ENCODE measurements at places on chromosomes 2 and 18.

GRCh38 chr2:15842758-15843666 lies 97.3 kb upstream of the MYCN start:
- H3K4me3 ChIP-seq = no peak overlapping the region
- H3K36me3 ChIP-seq = no peaks in the 10 kb centered on the region
- no peak overlapping the region for H3K27ac ChIP-seq
- DNase-seq = no peak
- H3K4me1 ChIP-seq = no peaks in the 10 kb centered on the region

GRCh38 chr2:158498043-158498748 lies 41.4 kb downstream of the PKP4 start:
- H3K27ac ChIP-seq = no peak overlapping the region
- no peaks in the 10 kb centered on the region for H3K36me3 ChIP-seq
- no peak for DNase-seq
- H3K4me3 ChIP-seq = no peak overlapping the region
- no peaks in the 10 kb centered on the region for H3K4me1 ChIP-seq
- no peaks in the 10 kb centered on the region for H3K27me3 ChIP-seq

- H3K4me3 ChIP-seq = no peak overlapping the region
- no peak for DNase-seq
- H3K36me3 ChIP-seq = no peaks in the 10 kb centered on the region
- H3K4me1 ChIP-seq = no peaks in the 10 kb centered on the region
Observed at GRCh38 chr2:15081356-15081755, 448.8 kb downstream of the LRATD1 start.

DNA sequence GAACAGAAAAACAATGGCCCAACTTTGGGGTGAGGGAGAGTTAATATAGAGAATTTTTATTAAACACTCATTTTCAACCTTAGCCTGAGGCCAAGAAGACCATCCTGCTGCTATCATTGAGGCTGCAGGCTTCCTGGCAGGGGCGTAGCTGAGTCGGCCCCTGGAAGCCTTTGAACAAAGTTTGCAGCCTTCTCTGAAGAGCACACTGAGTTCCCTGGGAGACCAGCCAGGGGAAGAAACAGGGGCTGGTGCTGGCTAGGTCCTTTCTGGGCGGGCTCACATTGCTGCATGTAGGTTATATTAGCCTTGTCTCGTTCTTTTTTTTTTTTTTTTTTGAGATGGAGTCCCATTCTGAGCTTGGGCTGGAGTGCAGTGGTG lies 126.8 kb upstream of the HS6ST1 start:
- H3K4me3 ChIP-seq = no peak overlapping the region
- no peaks in the 10 kb centered on the region for H3K36me3 ChIP-seq
- no peaks in the 10 kb centered on the region for H3K4me1 ChIP-seq
- H3K27ac ChIP-seq = no peak overlapping the region

DNA sequence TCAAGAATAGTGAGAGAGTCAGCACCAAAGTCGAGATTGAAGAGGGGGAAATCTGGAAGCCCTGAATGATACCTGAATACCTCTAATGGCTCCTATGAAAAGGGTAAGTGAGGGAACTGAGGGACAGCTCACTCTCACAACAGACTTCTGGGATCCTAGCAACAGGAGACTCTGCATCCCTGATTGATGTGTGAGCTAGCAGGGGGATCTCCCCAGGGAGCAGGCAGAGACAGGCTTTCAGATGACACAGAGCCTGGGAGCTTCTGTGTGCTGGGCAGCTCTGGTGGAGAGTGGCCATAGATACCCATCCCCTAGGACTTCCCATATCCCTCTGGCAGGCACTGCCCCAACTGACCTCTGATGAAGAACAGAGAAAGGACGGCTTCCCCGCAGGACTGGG lies 206.2 kb downstream of the EXOC6B start:
- H3K4me1 ChIP-seq = no peaks in the 10 kb centered on the region
- no peaks in the 10 kb centered on the region for H3K36me3 ChIP-seq
- no peaks in the 10 kb centered on the region for H3K27me3 ChIP-seq
- H3K4me3 ChIP-seq = no peak overlapping the region
- no peak for DNase-seq

DNA sequence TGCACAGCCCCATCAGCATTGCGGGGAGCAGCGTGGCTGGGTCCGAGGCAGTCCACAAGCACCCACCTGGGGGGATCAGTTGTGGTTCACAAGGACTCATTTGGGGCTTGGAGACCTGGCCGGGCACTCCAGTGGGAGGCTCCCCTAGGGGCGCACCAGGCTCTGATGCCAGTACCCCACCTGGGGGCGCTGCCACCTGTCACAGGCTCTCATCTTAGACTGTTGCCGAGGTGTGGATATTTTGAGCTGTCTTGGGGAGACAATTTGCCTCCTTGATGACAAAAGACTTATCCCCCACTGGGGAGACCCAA lies 3.0 kb downstream of the ADRA2B start:
- DNase-seq = no peak
- H3K36me3 ChIP-seq = no peaks in the 10 kb centered on the region
- peaks cover 8% of the 10 kb centered on the region for H3K4me1 ChIP-seq
- no peak overlapping the region for H3K4me3 ChIP-seq

- H3K4me1 ChIP-seq = peaks cover 8% of the 10 kb centered on the region
- DNase-seq = no peak
- H3K27me3 ChIP-seq = peaks cover 4% of the 10 kb centered on the region
- no peaks in the 10 kb centered on the region for H3K36me3 ChIP-seq
- no peak within 1 kb of the TSS for H3K27ac ChIP-seq
Observed at GRCh38 chr2:102186791-102187495, at the start of gene IL1RL2. IL1RL2 (plus strand) TSS chr2:102187023; CDS start chr2:102187868, 845 bp downstream.

- no peak overlapping the region for H3K4me3 ChIP-seq
- H3K36me3 ChIP-seq = no peaks in the 10 kb centered on the region
- H3K27me3 ChIP-seq = no peaks in the 10 kb centered on the region
- no peak overlapping the region for H3K27ac ChIP-seq
- H3K4me1 ChIP-seq = peaks cover 17% of the 10 kb centered on the region
Observed at GRCh38 chr2:8153258-8153718, 528.6 kb upstream of the ID2 start.

GRCh38 chr18:35862119-35862640 lies 110.3 kb upstream of the RMP24 start:
- H3K4me1 ChIP-seq = no peaks in the 10 kb centered on the region
- H3K36me3 ChIP-seq = no peaks in the 10 kb centered on the region
- H3K4me3 ChIP-seq = no peak overlapping the region

DNA sequence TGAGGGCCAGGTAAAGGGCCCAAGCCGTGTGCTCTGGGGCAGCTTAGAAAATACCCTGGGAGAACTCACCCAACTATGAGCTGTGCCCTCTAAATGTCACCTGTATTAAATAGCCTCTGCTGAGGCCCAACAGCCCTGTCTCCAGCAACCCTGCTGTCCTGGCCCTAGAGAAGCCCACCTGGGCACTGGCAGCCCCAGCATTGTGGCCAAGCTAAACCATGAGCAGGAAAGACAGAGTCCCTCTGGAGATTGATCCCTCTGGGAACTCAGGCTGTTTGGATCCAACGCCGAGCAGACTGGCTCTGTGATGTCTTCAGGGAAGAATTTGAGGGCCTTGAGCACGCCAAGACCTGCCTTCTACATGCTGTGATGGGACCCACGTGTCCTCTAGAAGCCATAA lies 126.5 kb downstream of the TTC32 start:
- no peaks in the 10 kb centered on the region for H3K36me3 ChIP-seq
- no peak overlapping the region for H3K4me3 ChIP-seq
- no peaks in the 10 kb centered on the region for H3K4me1 ChIP-seq
- no peaks in the 10 kb centered on the region for H3K27me3 ChIP-seq
- no peak overlapping the region for H3K27ac ChIP-seq

DNA sequence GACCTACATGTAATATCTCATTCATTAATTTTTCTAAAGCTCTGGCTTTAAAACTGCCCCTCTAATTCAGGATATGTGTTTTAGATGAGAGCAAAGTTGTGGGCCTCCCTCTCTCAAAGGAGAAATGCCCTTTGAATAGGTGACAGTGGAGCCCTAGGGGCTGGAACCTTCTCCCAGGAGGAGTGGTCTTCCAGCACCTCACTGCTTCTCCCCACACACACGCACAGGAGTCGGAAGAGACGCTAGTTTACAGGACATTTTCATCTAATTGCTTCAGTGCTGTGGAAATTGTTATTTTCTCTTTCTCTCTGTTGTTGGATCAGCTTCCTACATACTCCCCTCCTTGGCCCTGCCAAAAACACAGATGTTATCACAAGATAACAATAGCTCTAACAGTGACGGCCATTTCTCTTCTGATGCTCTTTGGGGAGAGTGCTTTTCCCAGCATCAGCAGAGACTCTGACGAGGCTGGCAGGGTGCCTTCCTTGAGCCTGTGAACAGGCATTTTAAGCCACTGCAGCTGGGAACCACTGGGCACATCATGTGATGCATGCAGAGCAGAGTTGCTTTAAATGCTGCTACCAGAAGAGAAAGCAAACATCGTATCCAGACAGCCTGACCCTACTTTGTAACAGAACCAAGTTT lies 209.4 kb upstream of the SP5 start:
- peaks cover 12% of the 10 kb centered on the region for H3K4me1 ChIP-seq
- DNase-seq = no peak
- H3K36me3 ChIP-seq = no peaks in the 10 kb centered on the region
- no peaks in the 10 kb centered on the region for H3K27me3 ChIP-seq
- no peak overlapping the region for H3K27ac ChIP-seq

GRCh38 chr2:32450851-32451250 lies 94.0 kb downstream of the BIRC6 start:
- H3K27ac ChIP-seq = no peak overlapping the region
- no peaks in the 10 kb centered on the region for H3K4me1 ChIP-seq
- H3K27me3 ChIP-seq = no peaks in the 10 kb centered on the region
- peaks cover 29% of the 10 kb centered on the region for H3K36me3 ChIP-seq
- no peak overlapping the region for H3K4me3 ChIP-seq

GRCh38 chr2:159140070-159140769 lies 146.3 kb downstream of the WDSUB1 start:
- H3K27me3 ChIP-seq = peaks cover 2% of the 10 kb centered on the region
- H3K4me3 ChIP-seq = no peak overlapping the region
- peaks cover 9% of the 10 kb centered on the region for H3K4me1 ChIP-seq
- H3K36me3 ChIP-seq = no peaks in the 10 kb centered on the region

DNA sequence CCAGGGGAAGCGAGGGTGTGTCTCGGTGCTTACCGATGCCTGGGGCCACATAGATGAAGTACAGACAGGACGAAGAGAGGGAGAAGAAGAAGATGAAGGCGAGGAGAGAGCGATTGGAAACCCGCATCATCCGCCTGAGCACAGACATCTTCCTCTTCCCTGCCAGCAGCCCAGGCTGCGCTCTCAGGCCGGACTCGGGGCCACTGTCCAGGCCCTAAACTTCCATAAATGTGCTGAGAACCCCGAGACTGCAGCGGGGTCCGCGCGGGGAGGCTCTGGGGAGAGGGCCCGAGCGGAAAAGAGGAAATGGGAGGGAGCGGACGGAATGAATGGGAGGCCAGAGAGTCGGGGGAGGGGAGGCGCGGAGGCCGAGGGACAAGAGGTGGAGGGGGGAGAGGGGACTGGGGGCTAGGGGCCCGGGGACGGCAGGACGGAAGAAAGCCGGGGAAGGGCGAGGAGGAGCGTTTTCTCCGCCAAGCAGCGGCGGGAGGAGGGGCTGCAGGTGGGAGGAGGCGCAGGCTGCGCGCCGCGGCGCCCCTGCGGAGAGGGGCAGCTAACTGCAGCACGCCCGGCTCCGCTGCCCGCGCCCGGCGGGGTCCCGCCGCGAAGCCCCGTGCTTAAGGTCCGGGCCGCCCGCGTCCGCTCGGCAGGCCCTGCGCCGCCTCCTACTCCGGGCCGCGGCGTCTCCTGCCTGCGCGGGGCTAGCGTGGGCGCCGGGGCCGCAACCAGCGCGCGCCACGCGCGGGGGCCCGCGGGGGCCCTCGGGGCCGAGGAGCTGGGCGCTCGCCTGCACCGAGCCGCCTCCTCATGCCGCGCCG lies at the start of gene B4GALT6:
B4GALT6 (minus strand) TSS at position 303 of the 818 bp plus-strand sequence; CDS start at position 148, 155 bp downstream.
- no peaks in the 10 kb centered on the region for H3K27me3 ChIP-seq
- peak within 1 kb of the TSS; percentile 96 for H3K27ac ChIP-seq
- H3K4me3 ChIP-seq = peak within 1 kb of the TSS; percentile 70
- no peaks in the 10 kb centered on the region for H3K36me3 ChIP-seq
- peaks cover 15% of the 10 kb centered on the region for H3K4me1 ChIP-seq
- peak; percentile 54 for DNase-seq

DNA sequence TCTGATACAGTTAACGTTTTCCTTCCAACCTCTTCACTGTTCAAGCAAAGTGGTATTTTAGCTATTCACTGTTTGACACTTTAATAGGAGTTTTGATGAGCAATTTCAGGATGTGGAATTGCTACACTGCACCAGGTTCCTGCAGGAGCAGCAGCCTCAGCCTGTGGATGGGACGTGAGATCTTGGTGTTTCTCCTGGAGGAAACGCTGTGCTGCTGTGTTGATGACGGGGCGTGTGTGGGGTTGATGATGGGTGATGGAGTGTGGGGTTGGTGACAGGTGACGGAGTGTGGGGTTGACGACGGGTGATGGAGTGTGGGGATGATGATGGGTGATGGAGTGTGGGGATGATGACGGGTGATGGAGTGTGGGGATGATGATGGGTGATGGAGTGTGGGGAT lies 98.9 kb downstream of the RTP5 start:
- no peak for DNase-seq
- no peak overlapping the region for H3K27ac ChIP-seq
- H3K36me3 ChIP-seq = no peaks in the 10 kb centered on the region
- H3K27me3 ChIP-seq = no peaks in the 10 kb centered on the region
- H3K4me3 ChIP-seq = no peak overlapping the region

- DNase-seq = no peak
- no peak overlapping the region for H3K4me3 ChIP-seq
- no peaks in the 10 kb centered on the region for H3K4me1 ChIP-seq
- no peak overlapping the region for H3K27ac ChIP-seq
- no peaks in the 10 kb centered on the region for H3K27me3 ChIP-seq
Observed at GRCh38 chr2:194946826-194947225, 710.2 kb upstream of the SLC39A10 start.

- H3K27me3 ChIP-seq = no peaks in the 10 kb centered on the region
- no peaks in the 10 kb centered on the region for H3K4me1 ChIP-seq
- H3K4me3 ChIP-seq = no peak overlapping the region
- H3K27ac ChIP-seq = no peak overlapping the region
- no peak for DNase-seq
- H3K36me3 ChIP-seq = no peaks in the 10 kb centered on the region
Observed at GRCh38 chr2:157176602-157177001, 80.9 kb upstream of the GALNT5 start.

DNA sequence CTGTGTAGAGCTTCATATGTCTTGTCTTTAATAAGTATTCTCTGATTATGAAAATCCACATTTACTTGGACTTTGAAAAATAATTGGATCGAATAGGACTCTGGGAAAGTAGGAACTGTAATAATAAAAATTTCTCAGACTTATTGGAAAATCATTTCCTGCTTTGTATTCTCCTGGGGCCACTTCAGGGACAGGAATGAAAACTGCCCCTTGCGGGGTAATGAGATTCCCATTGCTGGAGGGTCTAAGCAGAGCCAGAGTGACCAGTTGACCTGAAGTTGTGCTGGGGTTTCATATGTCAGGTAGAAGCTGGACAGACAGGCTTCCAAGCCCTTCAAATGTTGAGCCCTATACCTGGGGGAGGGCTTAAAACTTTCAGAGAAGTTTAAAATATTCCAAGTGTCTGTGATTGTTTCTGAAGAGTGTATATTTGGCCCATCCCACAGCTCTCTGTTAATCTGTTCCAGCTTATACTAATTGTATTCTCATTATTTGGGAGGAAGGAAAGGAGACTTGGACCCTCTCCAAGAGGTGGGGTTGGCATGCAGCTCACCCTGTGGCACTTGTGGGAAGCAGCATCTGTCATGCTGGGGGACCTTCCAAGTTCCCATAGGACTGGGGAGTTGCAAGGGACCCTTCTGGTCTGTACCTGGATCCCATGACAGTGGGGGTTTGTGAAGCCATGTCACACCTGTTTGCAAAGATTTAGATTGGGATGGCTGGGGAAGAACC lies 268.7 kb upstream of the ATP5MC3 start:
- no peak overlapping the region for H3K27ac ChIP-seq
- H3K36me3 ChIP-seq = no peaks in the 10 kb centered on the region
- no peak for DNase-seq
- H3K4me3 ChIP-seq = no peak overlapping the region
- no peaks in the 10 kb centered on the region for H3K27me3 ChIP-seq
